NCI-H1092 treated with DMSO at 0.1 percent for 48 hours (cell line): ENCODE measurements at places on chromosomes 11 and 22.

- no peak for DNase-seq
Measured at GRCh38 chr22:31615940-31616314, 46.1 kb downstream of the PISD start.

DNA sequence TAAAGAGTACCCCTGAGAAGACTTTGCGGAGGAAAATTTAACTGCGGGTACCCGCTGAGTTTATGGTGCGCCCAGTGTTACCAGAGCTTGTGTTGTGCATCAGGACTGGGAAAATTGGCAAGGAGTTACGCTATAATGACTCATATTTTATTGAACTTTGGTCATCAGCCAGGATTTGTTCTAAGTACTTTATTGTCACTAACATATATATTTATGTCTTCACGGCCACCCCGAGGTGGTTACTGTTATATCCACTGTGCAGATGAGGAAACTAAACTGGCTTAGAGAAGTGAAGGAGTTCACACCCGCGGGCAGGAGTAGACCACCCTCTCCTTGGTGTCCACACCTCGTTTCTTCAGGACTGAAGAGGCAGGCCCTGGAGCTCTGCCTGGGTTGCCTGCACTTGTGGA, 667 bp downstream of the ACCS start:
- DNase-seq, result no peak

GRCh38 chr22:35625763-35626432, 8.8 kb upstream of the MB start:
- DNase-seq, result no peak

DNA sequence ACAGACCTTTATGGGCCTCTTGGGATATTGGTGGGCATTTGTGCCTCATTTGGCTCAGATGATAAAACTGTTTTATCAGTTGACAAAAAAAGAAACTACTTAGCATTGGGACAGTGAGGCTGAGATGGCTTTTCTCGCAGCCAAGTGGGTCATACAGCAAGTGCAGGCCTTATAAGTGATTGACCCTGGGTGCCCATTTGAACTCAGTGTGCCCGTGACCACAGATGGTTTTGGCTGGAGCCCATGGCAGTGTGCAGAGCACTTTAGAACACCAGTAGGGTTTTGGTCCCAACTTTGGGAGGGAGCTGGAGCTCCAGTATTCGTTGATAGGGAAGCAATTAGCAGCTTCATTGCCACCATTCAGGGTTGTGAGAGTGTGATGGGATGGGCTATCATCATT, 404.5 kb upstream of the LARGE1 start:
- DNase-seq, result no peak

DNA sequence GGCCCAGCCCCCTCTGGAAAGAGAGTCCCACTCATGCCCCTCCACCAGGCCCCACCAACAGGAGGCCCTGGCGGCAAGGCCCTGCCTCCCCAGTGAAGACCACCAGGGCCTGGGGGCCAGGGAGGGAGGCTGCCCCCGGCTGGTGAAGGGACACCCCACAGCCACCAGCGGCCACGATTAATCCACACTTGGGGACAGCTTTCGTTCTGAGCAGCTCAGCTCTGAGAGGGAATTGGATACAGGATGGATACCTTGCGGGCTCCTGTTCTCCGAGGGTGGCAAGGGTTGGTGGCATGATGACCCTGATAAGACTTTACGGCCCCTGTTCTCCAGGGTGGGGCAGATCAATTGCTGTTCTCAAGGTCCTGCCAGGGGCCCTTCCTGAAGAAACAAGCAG, 6.9 kb upstream of the NLRP6 start:
- no peak for DNase-seq

GRCh38 chr11:75421902-75422247, 11.1 kb downstream of the KLHL35 start:
- DNase-seq, result no peak

DNA sequence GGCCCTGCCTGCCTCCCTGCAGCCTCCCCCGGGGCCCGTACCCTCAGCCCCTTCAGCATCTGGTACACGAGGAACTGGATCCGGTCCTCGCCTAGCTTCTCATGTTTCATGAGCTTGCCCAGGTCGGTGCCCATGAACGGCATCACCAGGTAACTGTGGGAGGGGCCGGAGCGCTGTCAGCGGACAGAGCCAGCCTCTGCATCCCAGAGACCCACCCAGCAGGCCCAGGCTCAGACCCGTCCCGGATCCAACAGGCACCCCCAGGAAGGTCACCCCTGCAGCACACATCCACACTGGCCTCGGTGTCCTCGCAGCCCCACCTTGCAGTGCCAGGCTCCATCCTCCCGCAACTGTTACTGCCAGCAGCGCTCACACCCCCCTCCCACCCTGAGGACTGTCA, 4.4 kb downstream of the MAPK12 start:
- DNase-seq, result no peak
